ENCODE measurements at places on chromosomes 13 and 19. TPM values are rescaled to one million over a fixed set of nuclear protein-coding genes. Genes with fewer than 3 reads are reported as not detected.

ZIC2 gene
- 93.0 TPM for total RNA-seq

GRCh38 chr19:17610384-17610783 is 54.9 kb downstream of the COLGALT1 start:
- DNase-seq = peak; percentile 72

NACC1 gene
- 292 TPM for total RNA-seq

FBN3 gene
- 15.9 TPM for total RNA-seq

DNA sequence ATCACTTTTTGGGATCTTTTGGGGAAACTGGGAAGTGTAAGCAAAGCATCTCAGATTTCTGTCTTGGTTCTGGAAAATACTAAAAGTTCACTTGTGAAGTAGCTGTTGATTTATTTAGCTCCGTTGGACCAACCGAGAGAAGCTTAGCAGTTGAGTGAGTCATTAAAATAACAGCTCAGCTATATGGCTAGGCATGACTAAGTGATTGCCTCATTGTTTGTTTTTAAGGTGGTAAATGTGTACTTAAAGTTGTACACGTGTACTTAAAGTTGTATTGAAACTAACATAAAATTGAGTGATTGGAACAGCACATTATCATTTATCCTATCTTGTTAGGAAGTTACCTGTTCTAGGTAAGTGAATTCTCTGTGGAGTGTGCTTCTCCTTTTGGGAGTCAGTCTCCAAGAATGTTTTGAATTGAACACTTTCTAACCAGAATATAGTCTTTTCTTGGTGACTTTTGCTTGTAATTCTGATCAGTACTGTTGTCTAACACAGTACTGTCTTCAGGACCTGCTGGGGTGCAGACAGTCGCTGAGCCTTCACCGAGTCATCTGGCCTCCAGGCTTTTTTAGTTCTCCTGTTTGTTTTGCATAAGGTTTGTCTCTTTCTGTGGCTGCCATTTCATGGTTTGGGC is 2.9 kb upstream of the DCUN1D2 start:
- no peak for DNase-seq

GRCh38 chr13:38647312-38647711 is 39.6 kb upstream of the FREM2 start:
- DNase-seq = no peak

PRDX2 gene
- total RNA-seq = 508 TPM

GRCh38 chr13:73025217-73026012 is 33.4 kb upstream of the KLF5 start:
- DNase-seq = no peak

DNA sequence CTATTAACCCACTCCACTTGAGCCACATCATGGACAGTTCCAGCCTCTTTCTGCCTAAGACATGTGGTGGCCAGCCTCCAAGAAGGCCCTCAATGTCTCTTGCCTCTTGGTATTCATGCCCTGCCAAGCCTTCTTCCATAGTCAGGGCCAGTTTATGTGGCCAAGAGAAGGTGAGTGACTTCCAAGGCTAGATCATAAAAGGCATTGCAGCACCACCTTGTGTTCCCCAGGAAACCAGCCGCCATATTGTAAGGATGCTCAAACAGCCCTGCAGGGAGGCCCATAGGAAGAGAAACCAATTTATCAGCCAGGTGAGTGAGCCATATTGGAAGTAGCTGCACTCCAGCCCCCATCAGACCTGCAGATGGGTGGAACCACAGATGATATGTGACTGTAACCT is 12.3 kb upstream of the DNMT1 start:
- DNase-seq = peak; percentile 4

All from H7 (cell line).